Activated naive CD4-positive, alpha-beta T cell treated with anti-CD3 and anti-CD28 coated beads, Interleukin-2, amount 50 U/mL, for 16 hours (primary cell): ENCODE measurements at places on chromosomes 7 and 10.

DNA sequence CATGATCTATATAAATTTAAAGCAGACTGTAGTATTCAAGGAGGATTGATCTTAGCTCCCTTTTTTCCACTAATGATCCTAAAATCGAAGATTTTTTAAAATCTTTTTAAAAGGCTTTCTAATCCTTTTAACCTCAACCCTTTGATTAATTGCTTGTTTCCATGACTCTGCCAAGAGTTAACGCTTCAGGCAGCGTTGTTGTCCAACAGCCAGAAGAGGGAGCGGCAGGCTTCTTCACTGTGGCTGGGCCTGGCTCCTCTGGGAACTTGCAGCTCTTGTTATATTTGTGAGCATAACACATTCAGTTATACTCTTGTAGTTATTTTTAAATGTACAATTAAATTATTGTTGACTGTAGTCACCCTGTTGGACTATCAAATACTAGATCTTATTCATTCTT lies 26.3 kb downstream of the CRCP start:
- DNase-seq, result no peak

DNA sequence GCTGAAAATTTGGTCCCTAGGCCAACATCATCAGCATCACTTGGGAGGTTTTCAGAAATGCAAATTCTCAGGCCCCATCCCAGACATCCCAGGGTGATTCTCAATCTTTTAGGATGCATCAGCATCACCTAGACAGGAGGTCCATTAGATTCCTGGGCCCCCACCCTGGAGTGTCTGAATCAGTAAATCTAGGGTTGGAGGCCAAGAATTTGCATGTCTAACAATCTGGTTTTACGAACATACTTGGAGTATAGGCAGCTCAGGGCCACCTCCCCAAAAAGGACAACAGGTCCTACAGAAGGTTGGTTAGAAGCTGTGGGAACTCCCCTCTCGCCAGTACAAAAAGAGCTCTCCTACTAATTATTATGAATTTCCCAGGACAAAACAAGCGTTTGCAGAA lies 15.5 kb downstream of the ZC3HAV1 start:
- DNase-seq, result no peak

GRCh38 chr10:1846032-1846431 lies 108.7 kb upstream of the ADARB2 start:
- no peak for DNase-seq

GRCh38 chr7:2041496-2042367 lies 191.0 kb downstream of the MAD1L1 start:
- no peak for DNase-seq

DNA sequence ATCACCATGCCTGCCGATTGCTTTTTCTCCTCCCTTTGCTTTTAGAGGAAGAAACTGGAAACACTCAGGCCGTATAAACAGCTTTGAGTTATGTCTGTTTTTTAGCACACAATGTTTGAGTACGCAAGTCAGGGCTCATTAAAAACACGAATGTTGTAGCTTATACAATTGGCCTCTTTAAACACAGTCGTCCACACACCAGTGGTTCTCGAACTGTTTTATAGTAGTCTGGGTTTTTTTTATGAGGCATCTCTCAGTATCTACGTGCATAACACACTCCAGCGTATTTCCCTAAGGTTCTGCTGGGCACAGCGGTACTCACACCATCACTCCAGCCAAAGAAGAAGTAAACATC lies 13.4 kb upstream of the CARD11 start:
- DNase-seq, result no peak

DNA sequence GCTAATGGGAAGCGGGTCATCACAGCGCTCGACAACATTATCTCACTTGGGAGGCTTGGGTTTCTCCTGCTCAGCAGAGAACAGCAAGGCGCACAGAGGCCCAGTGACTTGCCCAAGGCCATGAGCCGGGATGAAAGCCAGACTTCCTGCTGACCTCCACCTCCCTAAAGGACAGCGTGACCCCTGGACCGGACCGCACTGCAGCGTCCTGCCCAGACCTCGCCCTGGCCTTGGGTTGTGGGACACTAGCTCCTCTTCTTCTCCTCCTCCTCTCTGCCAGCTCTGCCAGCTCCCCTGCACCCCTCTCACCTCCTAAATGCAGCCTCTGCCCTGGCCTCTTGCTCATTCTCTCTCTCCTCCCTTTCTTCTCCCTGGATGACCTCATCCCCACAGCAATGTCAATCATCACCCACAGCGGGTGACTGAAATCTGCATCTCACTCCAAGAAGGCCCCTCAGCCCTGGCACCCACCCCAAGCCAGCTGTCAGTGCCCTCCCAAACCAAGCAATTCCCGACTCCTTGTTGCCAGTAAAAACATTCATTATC lies 19.4 kb downstream of the SPOCK2 start:
- DNase-seq, result no peak

DNA sequence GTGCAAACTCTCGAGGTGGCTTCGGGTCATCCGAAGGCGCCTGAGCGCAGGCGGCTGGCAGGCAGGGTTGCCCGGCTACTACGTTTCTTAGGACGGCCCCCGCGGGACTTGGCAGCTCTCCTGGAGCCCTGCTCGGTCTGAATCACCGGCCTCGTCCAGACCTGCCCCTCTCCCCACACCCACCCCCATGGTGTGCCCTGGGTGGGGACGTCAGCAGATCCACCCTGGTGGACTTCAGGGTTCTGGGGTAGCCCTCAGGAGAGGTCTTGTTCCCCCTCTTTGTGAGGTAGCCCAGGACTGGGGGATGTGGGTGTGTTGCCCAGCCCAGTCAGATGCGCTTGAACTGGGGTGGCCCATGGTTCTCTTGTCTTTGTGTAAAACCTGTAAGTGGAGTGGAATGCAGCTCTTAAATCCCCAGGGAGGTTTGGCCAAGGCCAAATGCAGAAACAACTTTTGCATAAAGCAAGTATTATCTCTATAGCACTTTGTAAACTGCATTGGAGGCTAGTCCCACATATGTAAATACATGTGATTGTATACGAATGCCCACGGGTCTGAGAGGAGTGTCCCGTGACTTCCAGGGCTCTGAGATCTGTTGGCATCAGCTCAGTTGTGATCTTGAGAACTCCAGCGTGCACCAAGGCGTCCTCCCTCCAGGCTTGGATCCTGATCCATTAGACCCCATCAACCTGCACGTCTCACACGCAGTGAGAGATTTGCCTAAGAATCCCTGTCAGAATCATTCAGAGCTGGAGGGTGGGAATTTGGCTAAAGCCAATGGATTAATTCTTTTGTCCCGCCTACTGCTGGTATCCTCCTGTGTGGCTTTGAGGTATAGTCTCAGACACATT lies 1.8 kb downstream of the PFKFB3 start:
- no peak for DNase-seq

- DNase-seq, result no peak
Measured at GRCh38 chr10:131568866-131569265, 257.3 kb upstream of the TCERG1L start.

- no peak for DNase-seq
Measured at GRCh38 chr7:21934808-21935207, 10.9 kb downstream of the CDCA7L start.

DNA sequence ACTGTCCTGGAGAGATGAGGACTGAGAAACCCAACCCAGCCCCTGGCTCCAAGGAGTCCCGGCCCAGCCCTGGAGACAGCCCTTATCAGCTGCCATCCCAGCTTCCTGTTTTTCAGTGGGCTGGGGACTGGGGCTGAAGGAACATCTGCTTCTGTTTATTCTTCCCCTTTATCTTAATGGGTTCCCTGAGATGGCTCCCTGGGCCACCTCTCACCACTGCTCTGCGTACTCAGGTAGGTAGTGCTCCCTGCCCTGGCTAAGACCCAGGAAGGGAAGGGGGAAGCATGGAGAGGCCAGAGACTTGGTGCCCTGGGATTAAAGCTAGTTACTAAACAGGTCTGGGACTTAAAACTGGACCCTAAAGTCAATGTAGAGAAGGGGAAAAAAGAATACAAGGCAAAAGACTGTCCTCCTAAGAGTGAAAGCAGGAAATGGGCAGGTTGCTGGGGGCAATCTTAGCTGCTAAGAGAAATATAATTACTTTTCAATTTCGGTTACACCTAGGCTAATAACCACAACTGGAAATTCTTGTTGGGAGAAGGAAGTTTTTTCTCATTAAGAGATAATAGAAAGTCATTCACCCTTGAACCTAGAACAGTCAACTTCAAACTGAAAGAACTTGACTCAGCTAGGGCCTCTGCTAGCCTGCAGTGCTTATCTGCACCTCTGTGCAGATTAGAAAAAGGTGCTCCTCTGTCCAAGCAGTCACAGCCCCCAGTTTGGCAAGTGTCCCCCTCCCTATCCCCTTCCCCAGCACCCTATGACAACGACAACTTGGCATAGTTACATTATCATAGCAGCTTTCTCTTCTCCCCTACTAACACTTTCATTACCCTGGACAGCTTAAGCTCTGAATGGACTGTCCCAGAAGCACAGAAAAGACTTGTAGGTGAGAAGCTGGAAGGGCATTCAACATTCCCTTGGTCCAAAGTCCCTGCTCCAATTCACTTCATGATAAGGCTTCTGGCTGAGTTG lies 65.6 kb upstream of the KDM7A start:
- DNase-seq, result no peak

GRCh38 chr7:12942609-12943008 lies 255.2 kb downstream of the ARL4A start:
- DNase-seq, result no peak

DNA sequence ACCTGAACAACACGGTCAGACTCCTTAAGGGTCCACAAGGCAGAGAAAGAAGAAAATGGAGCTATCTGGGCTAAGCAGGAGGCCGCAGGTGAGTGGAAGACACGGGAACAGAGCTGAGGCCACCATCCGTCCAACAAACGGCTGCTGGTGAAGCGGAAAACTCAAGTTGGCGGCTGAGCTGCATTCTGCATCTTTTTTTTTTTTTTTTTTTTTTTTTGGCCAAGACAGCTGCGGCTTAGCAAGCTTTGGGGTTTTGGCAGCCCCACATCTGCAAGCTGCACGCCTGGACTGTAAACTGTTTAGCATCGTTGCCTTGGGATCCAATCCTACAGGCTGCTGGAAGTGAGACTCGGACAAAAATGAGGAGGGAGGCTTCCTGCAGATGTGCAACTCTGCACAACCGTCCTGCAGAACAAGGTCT lies 37.4 kb downstream of the RGS10 start:
- DNase-seq, result no peak

GRCh38 chr7:150996376-150997074 lies 5.7 kb downstream of the NOS3 start:
- no peak for DNase-seq

- DNase-seq, result no peak
Measured at GRCh38 chr7:157429680-157430224, 92.9 kb downstream of the DNAJB6 start.

DNA sequence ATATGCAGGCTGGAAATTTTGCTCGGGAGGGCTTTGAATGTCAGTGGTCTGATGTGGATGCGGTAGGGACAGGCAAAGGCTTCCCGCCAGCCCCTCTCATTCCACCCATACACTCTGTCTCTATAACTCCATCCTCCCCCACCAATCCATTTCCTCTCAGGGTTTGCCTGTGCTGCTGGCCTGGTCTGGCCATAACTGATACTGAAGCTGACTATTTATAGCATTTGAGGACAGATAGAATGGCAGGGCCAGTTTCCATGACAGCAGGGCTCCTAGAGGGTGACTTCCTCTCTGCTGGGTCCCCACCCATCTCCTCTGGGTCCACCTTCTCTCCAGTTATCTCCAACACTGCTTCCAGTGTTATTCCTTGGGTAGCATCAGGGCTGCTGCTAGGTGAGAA lies 6.6 kb upstream of the PDLIM1 start:
- no peak for DNase-seq

DNA sequence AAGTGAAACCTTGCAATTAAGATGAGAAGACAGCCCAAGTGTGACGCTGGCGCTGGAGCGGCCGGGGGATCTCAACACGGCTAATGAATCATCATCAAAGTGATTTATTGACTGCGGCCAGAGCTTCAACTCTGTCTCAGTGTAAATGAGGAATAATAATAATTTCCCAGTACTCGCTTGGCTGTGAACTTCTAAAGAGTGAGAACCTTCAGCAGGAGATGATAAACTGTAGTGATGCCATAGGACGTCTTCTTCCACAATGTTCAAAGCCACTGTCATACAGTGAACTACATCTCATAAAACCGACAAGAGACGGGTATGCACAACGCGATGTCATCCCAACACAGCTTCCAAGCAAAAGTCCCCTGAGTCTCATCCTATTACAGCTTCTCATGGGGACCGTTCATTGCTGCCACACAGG lies 123.6 kb upstream of the NOBOX start:
- no peak for DNase-seq

DNA sequence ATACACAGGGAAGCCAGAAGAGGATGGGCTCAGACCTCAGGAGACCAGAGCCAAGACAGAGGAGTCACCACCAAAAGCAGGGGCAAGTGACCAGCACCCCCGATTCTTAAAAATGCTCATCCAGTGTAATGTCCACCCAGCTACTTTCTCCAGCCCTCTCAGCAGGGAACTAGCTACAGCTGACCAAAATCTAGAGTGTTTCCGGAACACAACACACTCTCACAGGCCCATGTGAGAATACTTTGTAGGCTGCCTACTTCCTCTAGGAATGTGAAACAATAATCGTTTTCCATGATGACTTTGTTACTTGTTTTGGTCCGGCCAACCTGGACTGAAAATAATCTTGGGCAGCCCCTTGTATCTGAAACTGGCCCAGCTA lies 14.5 kb downstream of the PSAP start:
- no peak for DNase-seq

DNA sequence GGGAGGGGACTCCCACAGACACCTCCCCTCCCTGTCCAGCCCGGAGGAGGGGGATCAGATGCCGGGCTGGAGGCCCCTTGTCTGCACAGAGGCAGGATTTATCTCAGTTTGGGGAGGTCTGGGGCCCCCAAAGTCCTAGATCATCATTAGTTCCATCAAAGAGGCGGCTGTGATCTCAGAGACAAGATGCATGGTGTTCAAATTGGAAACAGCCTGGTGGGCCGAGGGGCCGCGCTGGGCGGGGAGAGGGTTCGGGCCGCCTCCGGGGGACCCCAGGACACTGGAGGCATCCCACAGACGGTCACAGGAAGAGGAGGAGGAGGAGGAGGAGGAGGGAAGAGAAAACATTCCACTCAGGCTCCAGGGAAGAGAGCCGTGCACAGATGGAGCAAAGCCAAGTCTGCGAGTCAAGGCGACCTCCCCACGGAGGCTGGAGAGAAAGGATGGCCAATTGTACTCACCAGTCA lies 69.5 kb upstream of the CUX1 start:
- DNase-seq, result no peak

- no peak for DNase-seq
Measured at GRCh38 chr7:107856806-107857540, 34.0 kb upstream of the DLD start.

GRCh38 chr10:94268652-94269051 lies 94.1 kb downstream of the NOC3L start:
- DNase-seq, result no peak

DNA sequence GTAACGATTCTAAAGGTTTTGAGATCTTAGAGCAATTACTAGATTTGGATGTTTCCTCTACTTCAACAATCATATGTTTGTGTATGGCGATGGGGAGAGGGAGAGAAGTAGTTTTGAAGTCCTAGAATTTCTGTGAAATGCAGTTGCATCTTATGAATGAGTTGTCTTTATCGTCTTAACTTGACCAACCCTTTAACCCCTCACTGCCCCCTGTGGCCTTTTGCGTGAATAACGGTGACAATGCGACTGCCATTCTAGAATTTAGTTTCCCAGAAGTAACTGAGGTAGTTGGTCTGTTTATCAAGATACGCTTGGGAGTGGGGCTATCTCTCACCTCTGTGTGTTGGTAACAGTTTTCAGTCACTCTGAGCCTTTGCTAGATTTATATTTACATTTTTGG lies 204.6 kb downstream of the HDAC9 start:
- DNase-seq, result no peak
